ENCODE measurements at places on chromosomes 13 and 19.

DNA sequence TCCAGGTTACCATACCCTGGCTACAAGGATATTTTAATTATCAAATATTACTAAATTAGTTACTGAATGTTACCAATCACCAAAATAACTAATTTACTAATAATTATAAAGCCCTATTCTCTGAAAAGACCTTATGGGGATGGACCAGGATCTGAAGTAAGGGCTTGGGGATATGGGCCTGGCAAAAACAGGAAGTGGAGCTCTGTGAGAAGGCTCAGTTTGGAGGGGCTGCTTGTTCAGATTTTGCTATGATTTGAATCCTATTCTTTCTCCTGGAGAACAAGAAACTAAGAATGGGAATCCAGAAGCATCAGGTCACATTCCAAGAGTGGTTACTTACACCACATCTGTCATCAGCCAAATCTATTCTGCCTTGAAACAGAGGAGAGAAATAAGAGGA, 148.1 kb downstream of the DNAJC15 start:
- DNase-seq = no peak

DNA sequence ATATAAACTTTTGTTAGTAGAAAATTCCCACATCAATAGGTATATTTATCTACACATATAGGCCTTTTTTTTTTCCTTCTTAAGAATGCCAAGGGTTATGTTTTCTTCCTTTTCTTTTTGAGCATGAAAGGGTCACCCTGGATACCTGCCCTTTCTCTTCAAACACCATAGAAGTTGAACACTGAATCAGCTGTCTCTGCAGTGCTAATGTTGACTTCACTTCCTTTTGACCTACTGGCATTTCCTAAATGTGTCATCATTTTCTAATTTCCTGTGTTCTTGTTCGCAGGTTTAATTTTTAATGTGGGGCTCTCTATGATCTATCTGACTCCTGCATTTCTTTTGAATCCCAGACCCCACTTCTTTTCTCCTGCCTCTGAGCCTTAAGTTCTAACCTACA, 532.0 kb downstream of the GPC6 start:
- no peak for DNase-seq

- DNase-seq = no peak
These were observed 31.1 kb upstream of the AMER2 start for GRCh38 chr13:25203127-25203740.

- peak; percentile 89 for DNase-seq
These were observed 693 bp upstream of the TMED1 start for GRCh38 chr19:10836479-10837330.

DNA sequence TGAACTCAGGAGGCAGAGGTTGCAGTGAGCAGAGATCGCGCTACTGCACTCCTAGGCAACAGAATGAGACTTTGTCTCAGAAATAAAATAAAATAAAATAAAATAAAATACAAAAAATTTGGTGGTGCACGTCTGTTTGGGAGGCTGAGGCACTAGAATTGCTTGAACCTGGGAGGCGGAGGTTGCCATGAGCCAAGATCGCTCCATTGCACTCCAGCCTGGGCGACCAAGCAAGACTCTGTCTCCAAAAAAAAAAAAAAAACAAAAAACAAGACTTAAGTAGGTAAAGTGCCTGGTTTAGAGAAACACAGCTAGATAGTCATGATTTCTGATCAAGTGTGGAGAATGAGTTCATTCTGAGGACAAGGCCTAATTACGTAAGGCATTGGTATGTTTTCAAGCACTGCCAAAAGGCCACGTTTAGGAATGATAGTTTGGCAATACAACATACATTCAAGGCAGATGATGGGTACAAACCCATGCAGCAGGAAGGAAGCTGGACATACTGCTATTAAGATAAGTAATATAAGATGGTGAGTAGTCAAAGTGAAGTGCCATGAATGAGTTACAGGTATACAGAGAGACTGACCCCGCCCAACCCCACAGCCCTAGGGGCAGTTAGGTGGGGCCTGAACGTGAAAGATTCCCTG, 4.8 kb upstream of the UCHL3 start:
- DNase-seq = no peak

DNA sequence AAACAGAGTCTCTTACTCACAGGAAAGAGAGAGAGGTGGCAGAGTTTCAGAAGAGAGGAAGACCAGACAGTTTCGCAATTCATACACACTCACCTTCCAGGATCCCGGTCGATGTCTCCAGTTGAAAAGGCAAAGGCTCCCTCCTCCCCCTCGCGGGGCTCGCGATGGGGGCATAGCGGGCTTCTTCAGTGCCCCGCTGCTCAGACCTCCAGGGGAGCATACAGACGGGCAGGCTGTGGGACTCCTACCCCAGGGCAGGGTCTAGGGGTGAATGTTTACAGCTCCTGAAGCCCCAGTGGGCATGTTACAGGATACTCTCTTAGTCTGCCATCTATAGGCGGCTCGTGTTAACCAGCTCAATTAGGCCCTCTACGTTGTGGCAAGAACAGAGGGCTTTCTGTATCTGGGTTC, 139.2 kb downstream of the SLITRK5 start:
- DNase-seq = no peak

- no peak for DNase-seq
These were observed 358.6 kb downstream of the TDRD3 start for GRCh38 chr13:60755380-60756163.

DNA sequence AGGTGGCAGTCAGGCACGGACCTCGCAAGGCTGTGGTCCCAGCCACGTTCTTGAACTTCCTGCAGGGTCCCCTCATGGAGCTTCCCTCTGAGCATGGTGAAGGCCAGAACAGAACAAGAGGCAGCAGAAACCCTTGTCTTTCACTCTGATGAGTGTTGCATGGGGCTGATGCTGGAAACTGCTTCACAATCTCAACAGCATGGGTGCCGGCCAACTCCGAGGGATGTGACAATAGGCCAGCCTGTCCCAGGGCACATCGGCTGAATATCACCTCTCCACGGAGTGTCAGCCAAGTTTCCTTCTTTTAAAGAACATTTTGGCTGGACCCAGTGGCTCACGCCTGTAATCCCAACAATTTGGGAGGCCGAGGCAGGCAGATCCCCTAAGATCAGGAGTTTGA, 173.9 kb downstream of the FOXO1 start:
- DNase-seq = no peak

GRCh38 chr13:30448441-30448840, 17.3 kb downstream of the HMGB1 start:
- no peak for DNase-seq

DNA sequence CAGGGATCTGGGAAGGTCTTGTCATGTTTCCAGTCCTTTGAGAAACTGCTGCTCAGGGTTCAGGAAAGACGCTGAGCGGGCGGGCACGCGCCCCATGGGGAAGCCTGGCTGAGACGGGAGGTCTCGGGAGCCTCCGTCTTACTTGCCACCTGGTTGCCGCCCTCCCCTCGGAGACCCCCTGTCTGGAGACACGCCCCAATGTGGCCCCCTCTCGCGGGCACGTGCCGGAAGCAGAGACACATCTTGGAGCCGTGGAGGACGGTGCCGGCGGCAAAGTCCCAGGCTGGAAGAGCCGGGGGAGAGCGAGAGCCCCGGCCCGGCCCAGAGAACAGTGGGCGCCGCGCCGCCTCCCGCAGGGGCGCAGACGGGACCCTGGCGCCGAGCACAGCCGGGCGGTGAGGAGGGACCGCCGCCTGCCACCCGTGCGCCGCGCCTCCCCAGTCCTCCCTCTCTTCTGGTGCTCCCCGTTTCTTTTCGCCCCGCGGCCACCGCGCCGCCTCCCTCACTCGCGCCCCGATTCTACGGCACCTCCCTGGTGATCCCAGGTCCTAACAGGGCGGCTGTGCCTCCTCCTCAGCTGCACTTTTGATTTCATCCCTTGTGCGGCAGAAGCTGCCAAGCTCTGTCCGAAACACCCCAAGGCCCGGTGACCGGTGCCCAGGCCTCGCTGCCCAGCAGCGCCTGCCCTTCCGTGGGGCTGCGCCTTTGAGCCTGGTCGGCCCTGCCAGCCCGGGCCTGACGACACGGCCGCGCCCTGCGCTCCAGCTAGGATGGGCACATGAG, 15.5 kb downstream of the GJB2 start:
- DNase-seq = no peak

- peak; percentile 44 for DNase-seq
These were observed 5.0 kb upstream of the MTMR6 start for GRCh38 chr13:25292301-25292700.

- DNase-seq = peak; percentile 43
These were observed 24.9 kb downstream of the EPS15L1 start for GRCh38 chr19:16446724-16447368.

DNA sequence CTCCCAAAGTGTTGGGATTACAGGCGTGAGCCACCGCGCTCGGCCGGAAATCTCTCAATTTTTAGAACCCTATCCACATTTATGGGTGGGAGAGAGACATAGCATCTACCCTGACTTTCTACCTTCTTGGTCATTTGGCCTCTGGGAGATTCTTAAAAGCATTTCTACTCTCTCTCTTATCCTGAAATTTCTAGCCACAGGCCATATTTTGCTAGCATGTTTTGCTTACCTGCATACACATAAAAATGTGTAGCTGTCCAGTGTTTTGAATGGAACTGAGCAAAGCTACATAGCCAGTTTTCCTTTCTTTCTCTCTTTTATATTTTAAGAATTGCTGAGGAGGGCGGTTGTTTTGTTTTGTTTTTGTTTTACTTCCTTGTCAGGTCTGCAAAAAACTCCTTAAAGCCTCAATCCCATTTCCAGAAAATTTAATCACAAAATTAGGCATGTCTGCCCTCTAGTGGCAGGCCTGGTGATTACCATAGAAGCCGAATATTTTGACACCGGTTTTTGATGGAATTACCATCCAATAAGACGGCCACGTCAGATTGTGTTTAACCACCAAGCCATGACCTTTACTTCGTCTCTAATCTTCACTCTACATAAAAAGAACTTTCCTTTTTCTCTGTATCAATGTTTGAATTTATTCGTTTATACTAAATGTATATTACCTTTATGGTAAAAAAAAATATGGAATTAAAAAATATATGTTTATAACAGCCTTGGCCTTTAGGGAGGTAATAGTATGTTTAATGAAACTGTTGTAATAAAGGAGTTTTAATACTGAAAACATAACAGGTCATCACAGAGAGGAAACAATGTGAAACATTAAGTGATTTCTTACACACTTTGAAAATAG, 34.4 kb upstream of the OXGR1 start:
- peak; percentile 46 for DNase-seq

DNA sequence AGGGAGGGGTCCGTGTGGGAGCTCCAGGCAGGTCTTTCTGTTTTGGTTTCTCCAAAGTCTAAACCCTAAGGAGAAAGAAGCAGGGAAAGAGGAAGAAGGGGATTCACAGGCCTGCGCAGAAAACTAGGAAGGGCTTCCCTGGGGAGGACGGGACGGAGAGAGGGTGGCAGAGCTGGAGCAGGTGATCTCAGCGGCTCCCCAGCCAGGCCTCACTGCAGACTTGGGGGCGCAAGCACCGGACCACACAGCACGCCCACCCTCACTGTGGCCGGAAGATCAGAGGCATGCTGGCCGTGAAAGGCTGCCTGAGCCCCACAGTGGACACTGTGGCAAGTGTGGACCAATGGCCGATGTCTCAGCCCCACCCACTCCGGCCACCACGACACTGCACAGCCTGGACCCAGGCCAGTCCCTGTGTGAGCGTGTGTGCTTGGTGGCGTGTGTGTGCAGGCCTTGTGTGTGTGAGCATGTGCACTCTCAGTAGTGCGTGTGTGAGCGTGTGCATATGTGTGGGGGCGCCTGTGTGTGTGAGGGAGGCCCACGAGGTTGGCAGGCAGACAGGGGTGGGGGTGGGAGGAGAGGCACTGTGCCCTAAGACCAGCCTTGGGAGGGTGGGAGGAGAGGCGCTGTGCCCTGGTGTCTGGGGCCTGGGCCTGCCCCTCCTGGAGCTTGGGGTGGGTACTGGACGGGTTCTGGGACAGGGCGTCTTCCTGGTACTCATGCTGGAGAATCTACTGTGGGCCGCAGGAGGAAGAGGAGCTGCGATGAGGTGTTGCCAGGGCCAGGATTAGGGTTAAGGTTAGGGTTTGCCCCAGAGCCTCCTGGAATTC, 15.4 kb upstream of the TMEM255B start:
- no peak for DNase-seq

GRCh38 chr19:8458380-8458779, 13.6 kb downstream of the HNRNPM start:
- no peak for DNase-seq

DNA sequence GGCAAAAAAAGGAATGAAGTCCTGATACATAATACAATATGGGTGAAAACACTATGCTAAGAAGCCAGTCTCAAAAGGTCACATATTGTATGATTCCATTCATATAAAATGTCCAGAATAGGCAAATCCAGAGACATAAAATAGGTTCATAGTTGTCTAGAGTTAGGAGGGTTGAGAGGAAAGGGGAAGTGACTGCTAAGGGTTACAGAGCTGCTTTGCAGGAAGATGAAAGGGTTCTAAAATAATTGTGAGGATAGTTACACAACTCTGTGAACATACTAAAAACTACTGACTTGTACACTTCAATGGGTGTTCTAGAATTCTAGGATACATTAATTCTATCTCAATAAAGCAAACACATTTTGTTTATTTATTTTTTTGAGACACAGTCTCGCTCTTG, 25.7 kb downstream of the CAB39L start:
- no peak for DNase-seq

GRCh38 chr13:96229356-96229755, 139.4 kb downstream of the HS6ST3 start:
- DNase-seq = no peak

GRCh38 chr13:58313219-58313618, 681.7 kb downstream of the PCDH17 start:
- no peak for DNase-seq

- DNase-seq = no peak
These were observed 64.9 kb upstream of the HTR2A start for GRCh38 chr13:46961719-46962118.

GRCh38 chr13:111449041-111449440, 128.6 kb downstream of the TEX29 start:
- DNase-seq = no peak

DNA sequence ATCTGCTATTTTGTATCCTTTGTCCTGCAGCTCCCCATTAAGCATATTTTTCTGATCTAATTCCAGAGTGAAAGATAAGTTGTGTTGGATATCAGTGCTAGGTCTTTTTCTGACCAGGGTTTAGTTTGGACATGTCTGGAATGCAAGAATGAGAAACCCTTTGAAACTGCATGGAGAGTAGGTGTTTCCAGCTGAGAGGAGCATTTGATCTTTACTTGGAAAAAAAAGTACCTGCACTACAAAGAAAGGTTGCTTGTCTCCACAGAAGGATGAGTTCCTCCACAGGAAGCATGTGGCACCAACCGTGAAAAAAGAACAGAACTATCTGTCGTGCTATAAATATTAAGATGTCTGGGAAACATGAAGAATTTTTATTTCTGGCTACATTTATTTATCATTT, 36.6 kb upstream of the MED4 start:
- DNase-seq = no peak

DNA sequence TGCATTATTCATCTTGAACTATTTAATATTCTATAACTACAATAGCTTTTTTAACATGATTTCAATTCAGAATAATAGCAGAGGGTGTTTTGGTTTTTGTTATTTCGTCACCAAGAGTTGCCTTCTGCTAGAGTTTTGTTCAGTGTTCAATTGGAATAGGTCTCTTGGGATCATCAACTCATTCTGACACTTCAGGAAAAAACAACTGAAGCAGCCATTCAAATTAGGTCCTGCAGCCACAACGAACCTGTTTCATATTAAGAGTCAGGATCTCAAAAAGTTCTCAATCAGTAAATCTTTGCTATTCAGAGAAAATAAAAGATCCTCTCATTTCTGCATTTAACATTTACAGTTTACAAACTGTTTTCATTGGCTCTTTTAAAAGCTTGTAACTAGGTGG, 2.4 kb upstream of the CHAMP1 start:
- DNase-seq = no peak

GRCh38 chr13:98233127-98233526, 56.1 kb upstream of the RNF113B start:
- DNase-seq = no peak
